ENCODE measurements at places on chromosomes 4 and X.

- DNase-seq = no peak
Measured at GRCh38 chr4:99915449-99915848, 21.2 kb upstream of the LAMTOR3 start.

DNA sequence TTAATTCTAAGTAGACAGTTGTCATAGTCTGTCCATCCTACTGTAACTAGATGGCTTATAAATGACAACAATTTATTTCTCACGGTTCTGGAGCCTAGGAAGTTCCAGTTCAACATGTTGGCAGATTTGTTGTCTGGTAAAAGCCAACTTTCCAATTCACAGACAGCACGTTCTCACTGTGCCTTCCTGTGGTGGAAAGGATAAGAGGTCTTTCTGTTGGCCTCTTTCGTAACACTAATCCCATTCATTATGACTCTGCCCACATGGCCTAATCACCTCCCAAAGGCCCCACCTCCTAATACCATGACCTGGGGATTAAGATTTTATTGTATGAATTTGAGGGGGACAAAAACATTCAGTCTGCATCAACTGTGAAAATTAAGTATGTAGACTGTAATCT lies 83.2 kb downstream of the GALNTL6 start:
- no peak for DNase-seq

DNA sequence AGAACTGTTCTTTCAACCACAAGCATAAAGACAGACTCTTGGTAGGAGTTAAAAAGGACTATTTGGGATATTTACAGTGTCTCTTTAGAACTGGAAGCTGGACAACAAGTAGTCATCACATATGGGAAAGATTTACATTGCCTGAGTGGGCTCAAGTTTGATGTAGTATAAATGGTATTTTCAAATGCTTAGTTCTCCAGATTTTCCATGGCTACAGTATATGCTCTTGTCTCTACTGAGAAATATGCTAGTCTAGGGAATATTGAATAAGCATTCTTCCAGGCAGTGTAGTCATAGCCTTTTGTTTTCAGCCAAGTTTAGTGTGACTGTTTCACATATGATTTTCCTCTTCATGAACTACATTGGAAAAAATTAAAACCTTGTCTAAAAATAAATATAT lies 315.6 kb downstream of the ARHGAP24 start:
- no peak for DNase-seq

- no peak for DNase-seq
Measured at GRCh38 chrX:47623540-47624027, 3.9 kb upstream of the SYN1 start.

GRCh38 chrX:123698979-123699520 lies 33.8 kb downstream of the THOC2 start:
- no peak for DNase-seq

DNA sequence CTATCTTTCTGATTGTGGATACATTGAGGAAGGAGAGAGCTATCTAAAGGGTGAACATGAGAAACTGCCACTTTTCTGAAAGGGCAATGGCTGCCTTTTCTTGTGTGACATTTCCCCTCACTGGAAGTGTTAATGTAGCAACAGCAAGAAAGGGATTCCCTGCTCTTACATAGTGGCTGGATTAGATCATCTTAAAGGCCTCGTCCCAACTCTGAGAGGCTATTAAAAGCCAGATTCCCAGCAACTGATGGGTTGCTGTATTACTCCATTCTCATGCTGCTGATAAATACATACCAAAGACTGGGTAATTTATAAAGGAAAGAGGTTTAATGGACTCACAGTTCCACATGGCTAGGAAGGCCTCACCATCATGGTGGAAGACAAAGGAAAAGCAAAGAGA lies 33.7 kb upstream of the ADH7 start:
- no peak for DNase-seq

DNA sequence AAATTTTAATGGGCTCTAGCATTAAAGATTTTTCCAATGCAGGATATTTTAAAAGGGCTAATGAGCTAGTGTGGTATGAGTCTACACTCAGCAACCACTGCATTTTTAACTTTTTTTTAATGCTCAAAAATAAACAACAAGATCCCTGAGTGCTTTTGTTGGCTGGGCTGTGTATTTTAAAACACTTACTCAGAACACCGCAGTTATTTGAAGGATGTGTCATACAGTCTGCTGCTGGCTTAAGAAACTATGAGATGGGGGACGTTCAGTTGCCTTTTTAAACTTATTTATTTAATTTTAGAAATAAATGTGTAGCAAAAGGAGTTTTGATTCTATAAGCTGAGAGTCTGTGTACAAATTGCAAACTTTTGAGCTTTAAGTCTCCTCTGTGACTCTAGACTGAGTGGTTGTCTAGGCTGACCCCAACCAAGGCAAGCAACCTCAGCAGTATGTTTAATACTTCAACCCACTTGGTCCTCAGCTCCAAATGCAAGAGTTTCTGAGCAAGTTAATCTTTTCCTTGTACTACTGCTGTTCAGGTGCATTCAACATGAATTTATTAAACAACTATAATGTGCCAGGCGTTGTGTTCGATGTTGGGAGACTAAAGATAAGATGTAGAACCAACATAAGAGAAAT lies 278.6 kb upstream of the DIPK2B start:
- DNase-seq = no peak

DNA sequence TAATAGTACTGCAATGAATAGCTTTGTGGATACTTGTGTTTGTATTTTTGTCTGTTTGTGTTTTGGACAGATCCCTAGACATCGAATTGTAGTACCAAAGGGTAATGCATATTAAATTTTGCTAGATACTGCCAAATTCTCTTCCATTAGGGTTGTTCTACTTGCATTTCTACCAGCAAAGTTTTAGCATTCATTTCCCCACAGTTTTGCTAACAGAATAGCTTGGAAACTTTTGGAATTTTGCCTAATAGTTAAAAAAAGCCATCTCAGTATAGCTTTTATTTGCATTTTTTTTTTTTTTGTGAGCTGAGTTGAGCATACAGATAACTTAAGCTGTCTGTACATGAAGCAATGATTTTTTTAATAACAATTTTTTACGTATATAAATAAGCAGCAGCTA lies 1084.9 kb downstream of the ADGRL3 start:
- no peak for DNase-seq

- DNase-seq = no peak
Measured at GRCh38 chr4:60846678-60847077, 353.4 kb upstream of the ADGRL3 start.

DNA sequence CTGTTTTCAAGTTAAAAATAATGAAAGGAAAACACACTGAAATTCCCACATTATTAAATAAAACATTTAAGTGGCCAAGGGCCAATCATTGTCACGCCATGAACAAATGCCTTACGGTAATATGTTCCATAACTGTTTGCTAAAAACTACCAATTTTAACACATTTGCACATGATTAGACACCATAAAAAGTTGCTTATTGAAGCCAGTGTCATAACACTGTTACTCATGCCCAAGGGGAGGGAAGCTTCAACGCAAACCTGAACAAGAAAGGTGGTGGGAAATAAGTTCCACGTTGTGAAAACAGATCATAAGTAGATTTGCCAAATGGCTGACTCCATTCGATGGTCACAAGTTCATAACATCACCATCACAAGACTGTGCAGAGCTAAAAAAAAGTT lies 739.3 kb upstream of the FAM241A start:
- DNase-seq = no peak

GRCh38 chrX:20527558-20528011 lies 260.9 kb upstream of the RPS6KA3 start:
- DNase-seq = no peak

GRCh38 chr4:183139972-183140570 lies 41.0 kb downstream of the WWC2 start:
- DNase-seq = no peak

DNA sequence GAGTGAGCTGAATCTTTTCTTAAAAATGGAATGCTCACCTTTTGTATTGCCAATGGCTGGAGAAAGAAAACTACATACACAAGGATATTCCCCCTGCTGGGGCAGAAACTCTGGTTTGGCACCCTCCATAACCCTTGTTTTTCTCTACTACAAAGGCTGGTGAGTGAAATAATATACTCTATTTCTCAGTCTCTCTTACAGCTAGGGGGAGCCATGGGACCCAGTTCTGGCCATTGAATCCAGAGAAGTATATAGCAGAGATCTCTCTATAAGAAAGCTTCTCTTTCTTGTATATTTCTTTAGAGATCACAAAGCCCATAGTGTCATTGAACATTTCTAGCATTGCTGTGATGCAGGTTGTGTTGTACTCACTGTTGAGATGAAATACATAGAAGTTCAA lies 49.8 kb downstream of the SMPX start:
- DNase-seq = no peak

GRCh38 chr4:93394545-93395081 lies 433.9 kb upstream of the ATOH1 start:
- no peak for DNase-seq

- no peak for DNase-seq
Measured at GRCh38 chr4:176619430-176619829, 173.3 kb downstream of the VEGFC start.

DNA sequence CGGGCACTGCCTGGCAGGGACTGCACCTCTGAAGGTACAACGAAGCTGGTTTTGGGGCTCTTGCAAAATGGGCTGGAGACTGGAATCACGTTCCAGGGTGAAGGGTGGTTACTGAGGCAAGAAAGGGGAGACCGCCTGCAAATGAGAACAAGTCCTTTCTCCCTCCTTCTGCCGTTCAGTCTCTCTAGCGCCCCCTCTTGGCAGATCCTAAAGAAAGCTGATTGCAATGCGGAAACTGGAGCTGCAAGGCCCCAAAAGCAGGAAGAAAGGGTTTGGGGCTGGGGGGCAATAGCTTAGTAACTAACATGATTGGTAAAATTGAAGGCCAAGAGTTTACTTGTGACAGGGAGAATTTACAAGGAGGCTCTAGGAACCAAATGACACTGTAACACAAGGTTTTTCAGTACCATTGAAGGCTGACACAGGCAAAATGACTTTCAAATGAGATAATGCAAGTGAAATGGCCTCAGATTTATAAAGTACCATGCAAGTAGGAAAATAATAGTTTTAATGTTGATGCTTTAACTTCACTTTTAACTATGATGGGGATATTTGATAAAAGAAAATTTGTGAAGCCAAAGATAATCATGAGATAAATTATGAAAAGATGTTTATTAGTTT lies 222.7 kb upstream of the HAND2 start:
- no peak for DNase-seq

DNA sequence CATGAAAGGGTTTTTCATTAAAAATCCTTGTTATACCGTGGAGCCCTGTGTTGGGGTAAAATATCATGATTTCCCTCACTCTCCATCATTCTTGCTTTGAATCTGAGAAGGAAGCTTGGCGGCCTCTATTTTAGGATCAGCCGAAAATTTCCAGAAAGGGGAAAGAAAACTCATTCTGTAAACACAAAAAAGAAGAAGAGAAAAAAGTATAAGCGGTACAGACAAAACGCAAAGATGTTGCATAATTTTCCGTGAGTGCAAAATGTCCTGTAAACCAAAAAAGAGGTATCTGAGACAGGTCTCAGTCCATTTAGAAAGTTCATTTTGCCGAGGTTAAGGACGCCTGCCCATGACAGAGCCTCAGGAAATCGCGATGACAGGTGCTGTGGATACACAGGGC lies 5.3 kb downstream of the CSF2RA start:
- DNase-seq = no peak

- no peak for DNase-seq
Measured at GRCh38 chr4:75696581-75696980, 23.4 kb upstream of the G3BP2 start.

DNA sequence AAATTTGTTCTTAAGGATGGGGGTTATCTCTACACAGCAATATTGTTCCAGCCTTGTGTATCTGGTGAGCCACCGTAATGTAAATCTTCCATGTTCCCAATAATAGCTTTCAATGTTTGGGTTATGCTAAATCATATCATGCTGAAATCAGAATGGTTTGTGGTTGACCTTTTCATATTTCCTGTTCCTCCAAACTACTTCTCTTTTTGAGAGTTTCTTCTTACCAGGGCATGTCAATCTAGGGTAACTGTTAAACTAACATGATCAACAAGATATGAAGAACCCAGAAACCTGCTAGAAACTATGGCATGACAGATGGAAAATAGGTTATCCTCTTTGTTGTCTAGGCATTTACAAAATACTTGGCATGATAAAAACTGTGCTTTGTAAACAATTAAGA lies 22.0 kb downstream of the TNMD start:
- DNase-seq = no peak

DNA sequence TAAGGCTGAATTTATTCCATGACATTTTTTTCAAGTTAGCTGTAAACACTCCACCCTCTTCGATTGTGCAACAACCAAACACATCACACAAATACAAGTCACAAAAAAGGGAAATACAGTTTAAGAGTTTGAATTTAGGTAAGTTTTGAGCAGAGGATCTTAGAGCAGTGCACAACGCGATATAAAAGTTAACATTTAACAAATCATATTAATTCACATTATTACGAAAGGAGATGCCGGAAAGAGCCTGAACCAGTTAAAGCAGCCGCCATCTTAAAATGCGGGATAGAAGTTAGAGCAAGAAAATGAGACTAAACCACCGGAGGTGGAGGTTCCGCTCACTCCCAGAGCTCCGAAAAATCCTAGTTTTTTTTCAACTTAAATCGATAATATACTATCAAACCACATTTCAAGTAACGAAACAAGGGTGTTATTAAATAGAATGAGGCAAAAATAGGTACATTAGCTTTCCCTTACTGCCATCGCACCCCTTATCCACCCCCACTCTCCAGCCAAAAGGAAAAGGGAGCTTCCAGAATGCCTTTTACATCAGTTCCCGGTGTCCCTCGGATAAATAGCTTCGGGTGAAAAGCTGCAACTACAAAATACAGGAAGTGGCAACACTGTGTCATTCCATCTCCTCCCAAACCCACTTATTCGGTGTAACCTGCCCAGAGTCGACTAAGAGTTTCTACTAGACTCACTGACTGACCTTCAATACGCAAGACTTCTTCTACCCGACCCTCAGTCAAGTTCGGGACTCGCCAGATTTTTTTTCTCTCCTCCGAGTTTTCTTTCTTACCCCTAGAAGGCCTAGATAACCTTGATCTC lies 1.9 kb downstream of the UBE2D3 start:
- DNase-seq = no peak

GRCh38 chrX:101957174-101957573 lies 25.3 kb upstream of the ZMAT1 start:
- DNase-seq = no peak

- no peak for DNase-seq
Measured at GRCh38 chrX:118633530-118633929, 93.9 kb upstream of the IL13RA1 start.

- DNase-seq = no peak
Measured at GRCh38 chr4:88411491-88412096, 32.9 kb downstream of the HERC6 start.

DNA sequence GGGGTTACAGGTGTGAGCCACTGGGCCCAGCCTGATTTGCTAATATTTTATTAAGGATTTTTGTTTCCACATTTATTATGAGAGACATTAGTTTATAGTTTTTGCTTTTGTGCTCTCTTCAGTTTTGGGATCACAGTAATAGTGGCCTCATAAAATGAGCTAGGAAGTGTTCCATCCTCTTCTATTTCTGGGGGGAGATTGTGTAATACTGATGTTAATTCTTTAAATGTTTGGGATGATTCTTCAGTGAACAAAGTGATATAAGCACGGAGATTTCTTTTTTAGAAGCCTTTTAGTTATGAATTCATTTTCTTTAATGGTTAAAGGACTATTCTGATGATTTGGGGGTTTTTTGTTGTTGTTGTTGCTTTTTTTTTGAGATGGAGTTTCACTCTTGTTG lies 41.3 kb downstream of the RBMX start:
- DNase-seq = no peak

All from CD8-positive, alpha-beta memory T cell (primary cell).